Left colon (tissue), 2 donors: ENCODE measurements at places on chromosomes 2 and 18.

DNA sequence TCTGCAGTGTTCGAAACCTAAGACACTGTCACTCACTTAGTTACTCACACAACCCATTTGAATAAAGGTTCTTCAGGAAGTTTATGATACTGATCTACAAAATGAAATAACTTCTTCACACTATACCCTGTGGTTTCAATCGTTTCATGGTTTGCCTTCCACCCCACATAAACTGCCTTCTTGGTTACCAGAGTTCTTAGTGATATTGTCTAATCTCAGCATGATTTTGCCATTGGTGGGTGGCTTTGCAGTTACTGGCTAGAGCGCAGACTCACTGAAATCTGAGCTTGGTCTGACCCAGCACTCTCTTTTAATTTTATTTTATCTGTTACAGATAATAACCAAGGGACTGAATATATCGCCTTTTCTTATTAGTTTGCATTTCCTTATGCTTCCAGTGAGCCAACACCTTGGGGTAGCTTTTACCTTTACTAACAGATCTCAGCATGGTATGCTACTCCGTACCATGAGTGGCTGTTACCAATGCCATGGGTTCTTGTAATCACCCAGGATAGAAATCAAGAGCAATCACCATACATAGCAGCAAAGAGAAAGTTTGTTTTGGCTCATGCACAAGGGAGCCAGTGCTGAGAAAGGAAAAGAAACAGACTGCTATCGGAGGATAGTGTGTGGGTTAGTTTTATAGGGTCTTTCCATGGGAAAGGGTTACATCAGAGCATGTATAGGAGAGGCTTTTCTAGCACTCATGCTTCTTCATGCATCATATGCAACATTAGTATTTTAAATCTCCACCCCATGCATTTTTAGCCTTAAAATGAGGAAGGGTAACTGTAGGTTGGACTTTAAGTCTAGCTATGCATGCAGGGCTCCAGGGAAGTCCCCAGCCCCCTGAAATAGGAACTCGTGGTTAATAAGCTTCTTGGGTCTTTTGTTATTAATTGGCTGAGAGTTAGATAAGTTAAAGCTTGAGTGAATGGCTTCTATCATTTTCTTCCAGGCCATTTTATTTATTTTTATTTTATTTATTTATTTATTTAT, 33.3 kb downstream of the ANXA4 start:
- no peak for DNase-seq

- DNase-seq = no peak
These were observed 11.3 kb upstream of the STK25 start for GRCh38 chr2:241519669-241520068.

- no peak for DNase-seq
These were observed 56.6 kb downstream of the SP100 start for GRCh38 chr2:230472621-230473018.

DNA sequence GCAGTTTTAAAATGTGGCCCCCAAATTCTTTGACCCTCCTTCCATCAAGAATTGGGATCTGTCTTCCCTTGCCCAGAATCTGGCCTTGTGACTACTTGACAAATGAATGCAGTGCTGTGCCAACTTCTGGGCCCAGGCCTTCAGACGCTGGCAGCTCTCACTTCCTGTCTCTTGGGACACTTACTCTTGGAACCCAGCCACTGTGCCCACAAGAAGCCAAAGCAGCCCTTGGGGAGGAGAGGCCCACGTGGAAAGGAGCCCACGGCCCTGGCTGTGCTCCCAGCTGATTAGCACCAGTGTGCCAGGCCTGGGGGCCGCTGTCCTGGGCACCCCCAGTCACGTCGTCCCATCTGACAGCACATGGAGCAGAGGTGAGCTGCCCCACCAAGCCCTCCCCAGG, 56.6 kb downstream of the RPL37A start:
- DNase-seq = no peak
